ENCODE measurements at places on chromosomes 3 and 15.

GRCh38 chr3:178083906-178084866 is 452.1 kb upstream of the KCNMB2 start:
- ATAC-seq: no peak

DNA sequence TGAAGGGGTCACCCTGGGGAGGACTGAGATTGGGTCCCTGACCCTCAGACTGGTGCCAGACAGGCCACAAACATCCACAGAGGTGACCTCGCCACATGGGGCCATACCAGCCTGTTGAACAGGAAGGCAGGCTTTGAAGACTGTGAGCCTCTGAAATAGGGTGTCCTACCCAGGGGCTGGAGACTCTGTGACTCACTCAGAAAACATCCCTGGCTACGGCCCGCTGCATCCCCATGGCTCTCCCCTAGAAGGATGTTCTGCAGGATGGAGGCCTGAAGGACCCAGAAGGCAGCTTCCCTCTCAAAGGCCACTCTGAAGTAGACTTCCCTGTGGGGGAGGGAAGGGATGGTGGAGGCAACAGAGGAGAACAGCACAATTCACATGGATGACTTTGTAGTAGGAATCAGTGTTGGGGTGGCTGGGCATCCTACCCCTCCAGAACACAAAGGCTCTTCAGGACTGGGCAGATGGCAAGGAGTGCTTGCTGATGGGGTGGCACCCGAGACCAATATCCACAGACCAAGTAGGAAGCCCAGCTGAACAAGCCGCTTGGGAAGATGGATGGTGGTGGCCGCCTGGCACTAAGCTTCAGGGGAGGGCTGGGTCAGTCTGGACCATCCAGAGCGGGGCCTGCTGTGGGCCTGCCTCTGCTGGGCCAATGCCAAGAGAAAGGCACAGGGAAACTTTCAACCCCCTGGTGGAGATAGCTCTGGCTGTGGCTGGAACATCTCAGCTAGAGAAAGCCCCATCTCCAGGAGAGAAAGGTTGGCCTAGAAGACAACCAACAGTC is 37.6 kb upstream of the DUSP7 start:
- peak; percentile 49 for ATAC-seq

- ATAC-seq: no peak
These were observed 408.1 kb upstream of the NR2F2 start for GRCh38 chr15:95922431-95922830.

GRCh38 chr3:138509586-138509985 is 75.2 kb downstream of the ESYT3 start:
- no peak for ATAC-seq

DNA sequence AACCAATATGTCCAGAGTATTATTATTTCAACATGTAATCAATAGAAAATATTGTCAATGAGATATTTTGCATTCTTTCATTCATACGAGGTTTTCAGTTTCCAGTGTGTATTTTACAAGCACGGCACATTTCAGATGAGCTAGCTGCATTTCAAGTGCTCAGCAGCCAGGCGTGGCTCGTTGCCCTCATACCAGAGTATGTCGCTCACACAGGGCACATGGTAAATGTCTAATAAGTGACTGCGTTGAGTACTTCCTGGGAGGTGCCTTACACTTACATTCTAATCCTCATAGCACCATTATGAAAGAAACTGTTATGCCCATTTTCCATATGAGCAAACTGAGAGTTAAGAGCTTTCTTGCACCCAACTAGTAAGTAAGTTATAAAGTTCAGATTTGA is 47.4 kb downstream of the TMEM266 start:
- peak; percentile 76 for ATAC-seq

- ATAC-seq: no peak
These were observed 223.0 kb upstream of the MCTP2 start for GRCh38 chr15:94008104-94009074.

GRCh38 chr15:35087759-35088158 is 2.7 kb upstream of the NANOGP8 start:
- no peak for ATAC-seq

DNA sequence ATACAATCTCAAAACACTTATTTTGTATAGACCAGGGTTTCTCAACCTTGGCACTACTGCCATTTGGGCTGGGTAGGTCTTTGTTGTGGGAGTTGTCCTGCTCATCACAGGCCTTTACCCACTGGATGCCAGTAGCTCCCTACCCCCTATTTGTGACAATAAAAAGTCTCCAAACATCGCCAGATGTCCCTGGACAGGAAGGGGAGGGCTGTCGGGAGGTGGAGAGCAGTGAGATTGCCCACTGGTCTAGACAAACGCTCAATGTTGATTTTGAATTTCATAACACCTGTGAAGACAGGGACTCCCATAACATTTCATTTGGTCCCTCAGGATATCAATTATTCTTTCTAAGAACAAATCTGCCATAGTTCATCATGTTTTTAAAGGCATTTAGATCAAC is 151.7 kb upstream of the PTPRG start:
- ATAC-seq: no peak

GRCh38 chr3:73475717-73476116 is 149.0 kb downstream of the PDZRN3 start:
- ATAC-seq: no peak

- peak; percentile 52 for ATAC-seq
These were observed 273.5 kb downstream of the NEK10 start for GRCh38 chr3:27095553-27096222.

- no peak for ATAC-seq
These were observed 15.3 kb upstream of the XXYLT1 start for GRCh38 chr3:195286115-195286872.

DNA sequence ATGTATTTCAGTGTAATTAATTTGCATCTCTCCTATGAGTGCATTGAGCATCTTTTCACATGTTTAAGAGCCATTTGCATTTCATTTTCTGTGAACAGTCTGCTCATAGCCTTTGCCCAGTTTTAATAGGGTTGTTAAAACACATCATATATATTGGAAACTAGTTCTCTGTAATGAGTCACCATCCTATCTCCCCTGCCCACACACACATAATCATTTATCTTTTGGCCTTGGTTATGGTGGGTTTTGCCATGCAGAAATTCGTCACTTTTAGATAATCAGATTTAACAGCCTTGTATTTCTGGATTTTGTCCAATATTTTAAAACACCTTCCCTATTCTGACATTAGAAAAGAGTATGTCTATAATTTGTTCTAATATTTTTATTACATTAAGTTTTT is 11.9 kb upstream of the CHRM5 start:
- ATAC-seq: no peak

- ATAC-seq: no peak
These were observed 113.0 kb downstream of the NLGN1 start for GRCh38 chr3:173510565-173510964.

DNA sequence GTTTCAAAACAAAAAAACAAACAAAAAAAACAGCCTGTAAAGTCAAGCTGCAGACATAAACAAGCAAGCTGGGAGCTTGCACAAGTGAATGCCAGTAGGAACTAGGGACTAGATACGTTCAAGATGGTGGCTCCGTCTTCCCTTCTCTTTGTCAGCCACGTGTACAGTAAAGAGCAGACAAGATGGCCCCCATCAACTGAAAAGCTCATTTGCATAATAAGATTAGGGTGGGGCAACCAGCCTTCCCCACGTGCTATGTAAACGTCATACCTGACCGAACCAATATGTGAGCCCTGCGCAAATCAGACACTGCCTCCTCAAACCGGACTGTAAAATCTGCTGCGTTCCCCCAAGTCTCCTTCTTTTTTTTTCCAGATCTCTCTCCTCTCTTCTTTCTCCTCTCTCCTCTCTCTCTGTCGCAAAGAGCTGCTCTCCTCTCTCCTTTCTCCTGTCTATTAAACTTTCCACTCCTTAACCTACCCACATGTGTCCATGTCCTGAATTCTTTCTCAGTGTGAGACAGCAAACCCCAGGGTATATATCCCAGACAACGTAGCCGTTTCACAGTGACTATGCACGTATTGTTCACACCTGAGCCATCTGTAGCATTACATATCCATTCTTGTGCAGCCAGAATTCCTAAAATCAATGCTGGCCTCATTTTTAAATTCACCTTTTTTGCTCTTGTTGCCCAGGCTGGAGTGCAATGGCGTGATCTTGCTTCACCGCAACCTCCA is 31.2 kb upstream of the FXR1 start:
- no peak for ATAC-seq

DNA sequence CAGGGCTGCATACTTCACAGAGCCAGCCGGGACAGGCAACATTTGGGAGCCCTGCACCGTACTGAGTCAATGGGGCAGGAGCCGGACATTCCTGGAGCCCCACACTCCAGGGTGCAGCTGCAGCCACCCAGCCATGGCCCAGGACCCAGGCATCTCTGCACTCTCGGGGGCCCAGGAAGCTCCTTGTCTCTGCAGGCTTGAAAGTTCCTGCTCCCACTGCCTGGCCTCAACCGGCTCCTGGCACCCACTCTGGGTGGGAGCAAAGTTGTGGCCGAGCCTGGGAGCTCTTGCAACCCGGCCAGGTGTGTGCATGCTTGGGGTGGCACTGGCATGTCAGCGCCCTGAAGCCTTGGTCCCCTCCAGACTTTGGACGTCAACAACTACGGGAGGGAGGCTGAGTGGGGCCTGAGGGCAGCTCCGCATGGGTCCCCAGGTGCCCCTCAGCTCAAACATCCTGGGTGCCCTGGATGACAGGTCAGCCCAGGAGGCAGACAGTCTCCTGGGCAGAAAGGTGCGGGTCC is 833.5 kb upstream of the CADM2 start:
- ATAC-seq: peak; percentile 11

DNA sequence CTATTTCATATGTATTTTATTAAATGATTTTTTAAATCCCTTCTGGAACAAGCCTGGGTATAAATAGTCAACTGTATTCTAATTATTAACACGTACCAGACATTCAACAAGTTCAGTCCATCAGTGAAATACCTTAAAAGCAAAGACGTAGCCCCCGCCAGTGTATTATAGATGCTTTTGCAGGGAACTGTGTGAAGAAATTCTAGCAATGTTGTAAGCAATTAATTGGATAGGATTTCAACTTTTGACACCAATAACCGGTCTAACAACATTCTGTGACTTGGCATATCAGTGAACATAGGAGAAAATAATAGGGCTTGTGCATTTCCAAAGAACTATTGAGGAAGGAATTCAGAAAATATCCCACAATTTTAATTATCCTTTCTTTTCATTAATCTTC is 67.2 kb upstream of the TGFBR2 start:
- ATAC-seq: peak; percentile 57

DNA sequence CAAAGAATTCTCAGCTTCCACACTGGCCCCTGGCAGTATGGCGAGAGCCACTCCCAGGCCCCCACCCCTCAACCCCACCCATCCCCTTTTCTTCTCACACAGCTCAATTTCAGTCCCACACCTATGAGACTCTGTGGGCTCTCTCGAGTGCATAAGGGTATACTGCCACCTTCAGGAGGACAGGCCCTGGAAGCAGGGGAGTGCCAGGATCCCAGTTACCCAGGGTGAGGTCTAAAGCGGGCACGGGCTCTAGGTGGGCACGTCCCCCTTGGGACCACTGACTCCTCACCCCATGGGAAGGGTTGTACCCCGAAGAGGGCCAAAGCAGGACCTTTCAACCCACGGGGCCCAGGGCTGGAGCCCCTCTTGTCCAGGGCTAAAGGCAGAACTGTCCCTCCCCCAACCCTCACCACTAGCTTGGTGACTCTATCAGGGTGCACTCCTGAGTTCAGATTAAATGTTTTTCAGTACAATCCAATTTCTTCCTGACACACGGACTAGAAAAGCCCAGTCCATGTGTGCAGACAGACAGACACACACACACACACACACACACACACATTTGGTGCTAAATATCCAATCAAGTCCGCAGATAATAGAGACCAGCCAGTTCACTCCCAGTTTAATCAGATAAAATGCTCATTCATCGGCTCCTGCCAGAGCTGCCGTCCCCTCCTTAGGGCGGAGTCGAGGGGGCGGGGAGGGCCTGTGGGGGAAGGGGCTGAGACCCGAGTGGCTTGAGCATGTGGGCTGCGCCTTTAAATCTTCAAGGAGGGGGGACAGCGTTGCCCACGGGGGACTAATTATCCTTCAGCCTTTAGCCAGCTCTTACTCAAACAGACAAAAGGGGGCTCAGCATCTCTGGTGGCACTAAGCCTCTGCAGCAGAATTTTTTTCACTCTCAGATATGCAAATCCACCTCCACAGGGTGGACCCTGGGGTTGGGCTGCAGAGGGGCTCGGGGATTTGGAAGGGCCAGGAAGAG is 59.3 kb downstream of the CYP11A1 start:
- peak; percentile 72 for ATAC-seq

DNA sequence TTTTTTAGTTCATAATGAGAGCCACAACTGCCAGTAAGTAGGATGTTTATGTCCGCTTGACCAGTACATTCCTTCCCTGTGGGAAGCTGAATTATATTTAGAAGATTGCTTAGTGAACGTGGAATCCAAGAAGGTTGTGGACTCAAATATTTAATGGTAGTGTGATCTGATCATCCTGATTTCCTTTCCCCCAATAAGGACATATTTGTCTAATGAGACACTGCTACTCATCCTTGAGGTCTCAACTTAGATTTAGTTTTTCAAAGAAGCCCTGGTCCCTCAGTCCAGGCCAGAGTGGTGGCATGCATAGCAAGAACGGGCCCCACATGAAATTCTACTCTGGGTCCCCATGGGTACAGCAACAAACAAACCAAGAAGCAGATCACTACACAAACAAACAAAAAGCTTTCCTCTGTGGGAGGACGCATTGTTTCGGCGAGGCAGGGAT is 60.8 kb downstream of the USP13 start:
- ATAC-seq: no peak

GRCh38 chr15:85361323-85361722 is 19.1 kb upstream of the AKAP13 start:
- ATAC-seq: no peak

- no peak for ATAC-seq
These were observed 3.0 kb upstream of the BFSP2 start for GRCh38 chr3:133396906-133397305.

- ATAC-seq: peak; percentile 14
These were observed 42.2 kb upstream of the PRR23E start for GRCh38 chr3:127150513-127151250.

DNA sequence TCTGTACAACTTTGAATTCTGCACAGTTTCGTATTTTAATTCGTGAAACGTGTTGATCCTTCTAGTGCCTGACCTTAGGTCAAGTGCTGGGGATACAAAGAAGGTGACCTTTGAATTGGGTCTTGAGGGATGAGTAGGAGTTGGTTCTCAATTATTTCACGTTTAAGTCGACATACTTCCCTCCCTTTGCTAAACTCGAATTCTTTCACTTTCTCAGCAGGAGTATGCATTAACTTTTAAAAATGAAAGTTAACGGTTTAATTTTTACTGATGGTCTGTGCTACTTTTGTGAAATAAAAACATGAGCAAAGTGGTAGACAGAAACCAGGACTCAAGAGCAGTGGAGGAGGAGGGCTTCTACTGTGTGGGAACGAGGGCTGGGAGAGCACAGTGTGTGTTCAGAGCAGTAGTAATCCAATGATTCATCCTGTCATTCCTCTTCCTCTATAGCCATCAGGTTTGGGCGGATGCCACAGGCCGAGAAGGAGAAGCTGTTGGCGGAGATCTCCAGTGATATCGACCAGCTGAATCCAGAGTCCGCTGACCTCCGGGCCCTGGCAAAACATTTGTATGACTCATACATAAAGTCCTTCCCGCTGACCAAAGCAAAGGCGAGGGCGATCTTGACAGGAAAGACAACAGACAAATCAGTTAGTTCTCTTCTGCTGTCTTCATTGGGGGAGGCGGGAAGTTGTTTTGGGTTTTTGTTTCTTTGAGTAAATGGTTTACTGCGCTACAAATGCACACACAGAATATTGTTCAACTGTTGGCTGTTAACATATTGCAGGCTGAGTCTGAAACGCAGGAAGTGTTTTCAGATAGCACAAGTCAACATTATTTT is 78.6 kb upstream of the TSEN2 start:
- ATAC-seq: peak; percentile 78

- ATAC-seq: peak; percentile 62
These were observed 63.2 kb upstream of the SPPL2A start for GRCh38 chr15:50828610-50829206.

- ATAC-seq: peak; percentile 32
These were observed 26.7 kb downstream of the FLNB start for GRCh38 chr3:58034738-58035523.
